CD4-positive, alpha-beta T cell treated with Interleukin-17A for 4 hours (primary cell): ENCODE measurements at places on chromosomes 13 and 19.

DNA sequence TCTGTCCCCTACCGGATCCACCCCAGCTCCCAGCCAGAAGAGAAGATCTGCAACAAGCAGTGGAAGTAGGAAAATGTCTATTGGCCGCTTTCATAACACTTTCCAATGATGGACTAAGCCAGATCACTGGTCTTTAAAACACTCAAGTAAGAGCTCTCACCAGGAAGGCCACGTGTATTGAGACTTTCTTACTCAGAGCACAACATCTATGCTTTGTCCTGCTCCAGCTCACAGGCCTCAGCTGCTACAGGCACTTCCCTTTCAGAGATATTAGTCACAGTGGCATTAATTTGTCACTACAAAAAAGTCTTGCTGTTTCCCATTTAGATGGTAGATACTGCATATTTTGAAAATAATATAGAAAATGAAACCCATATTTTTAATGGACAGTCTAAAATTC, 164.2 kb downstream of the ABCC4 start:
- no peak for DNase-seq

- no peak for DNase-seq
Observed at GRCh38 chr13:110230661-110231347, 76.2 kb downstream of the COL4A1 start.

GRCh38 chr13:29593605-29594297, 1.7 kb downstream of the SLC7A1 start:
- no peak for DNase-seq

- no peak for DNase-seq
Observed at GRCh38 chr13:111632906-111633305, 312.5 kb downstream of the TEX29 start.

GRCh38 chr13:112443995-112444311, 67.8 kb downstream of the SPACA7 start:
- peak; percentile 15 for DNase-seq

DNA sequence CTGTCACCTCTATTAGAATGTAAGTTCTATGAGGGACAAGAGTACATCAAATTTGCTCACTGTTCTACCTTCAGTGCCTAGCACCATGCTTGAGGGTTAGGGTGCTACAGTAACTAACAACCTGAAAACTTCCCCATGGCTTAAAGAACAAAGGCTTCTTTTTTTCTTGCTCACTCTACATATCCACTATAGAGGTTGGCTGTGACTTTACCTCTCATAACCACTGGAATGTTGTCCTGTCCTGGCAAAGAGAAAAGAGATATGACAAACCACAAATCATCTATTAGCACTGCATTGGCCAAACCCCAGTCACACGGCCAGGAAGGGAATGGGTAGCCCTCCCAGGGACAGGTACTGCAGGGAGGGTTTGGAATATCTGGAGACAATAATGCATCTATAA, 23.2 kb upstream of the ACOD1 start:
- DNase-seq: no peak

- DNase-seq: no peak
Observed at GRCh38 chr19:11265785-11266236, 3.5 kb upstream of the DOCK6 start.

DNA sequence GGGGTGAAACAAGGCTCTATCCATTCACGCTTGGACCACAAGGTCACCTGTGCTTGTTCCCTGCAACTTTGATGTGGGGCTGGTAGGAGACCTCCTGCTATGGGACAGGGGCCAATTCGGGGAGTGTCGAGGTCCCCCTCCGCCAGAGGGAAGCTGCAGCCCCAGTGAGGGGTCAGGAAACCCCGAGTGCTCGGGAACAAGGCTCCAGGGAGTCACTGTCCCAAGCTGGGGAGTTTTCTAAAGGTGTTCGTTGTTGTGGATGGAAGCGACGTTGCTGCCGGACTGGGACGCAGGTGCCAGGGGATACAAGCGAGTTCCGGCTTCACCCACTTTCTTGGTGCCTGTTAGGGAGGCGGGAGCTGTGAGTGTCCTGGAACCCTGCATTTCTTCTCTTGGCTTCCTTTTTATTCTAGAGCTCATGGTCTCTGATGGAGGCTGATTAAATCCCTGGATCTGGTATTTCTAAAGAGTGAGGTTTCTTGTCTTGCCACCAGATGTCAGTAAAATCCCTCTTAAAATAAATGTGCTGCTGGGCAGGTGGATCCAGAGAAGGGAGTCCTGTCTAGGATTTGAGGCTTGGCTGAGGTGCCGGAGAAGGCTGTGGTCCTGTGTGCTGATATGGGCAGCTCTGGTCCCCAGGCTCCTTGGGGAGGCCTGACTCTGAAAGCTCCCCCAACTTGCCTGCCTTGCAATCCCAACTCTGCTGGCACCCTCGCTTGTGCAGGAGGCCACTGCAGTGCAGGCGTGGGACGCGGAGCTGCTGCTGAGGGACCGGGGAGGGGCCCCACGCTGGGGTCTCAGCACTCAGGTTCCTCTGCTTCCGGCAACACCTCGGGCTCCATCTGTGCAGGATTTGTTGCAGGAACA, 153.9 kb downstream of the TEX29 start:
- DNase-seq: no peak

DNA sequence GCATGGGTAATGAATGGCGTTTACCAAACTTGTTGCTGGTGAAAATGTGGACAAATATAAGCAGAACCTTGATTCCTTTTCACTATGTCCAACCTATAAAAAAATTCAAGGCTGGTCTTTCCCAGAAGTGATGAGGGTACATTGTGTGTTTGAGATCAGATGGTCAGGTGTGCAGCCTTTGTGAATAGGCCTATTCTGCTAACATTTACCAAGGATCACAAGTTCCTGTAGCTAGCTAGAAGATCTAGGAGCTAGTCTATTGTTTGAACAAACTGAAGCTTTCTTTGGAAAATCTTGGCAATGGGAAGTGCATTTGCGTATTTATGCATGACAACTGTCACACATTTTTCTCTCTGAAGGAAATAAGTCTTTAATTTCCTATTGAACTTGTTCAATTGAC, 489.6 kb downstream of the KLF5 start:
- DNase-seq: no peak

DNA sequence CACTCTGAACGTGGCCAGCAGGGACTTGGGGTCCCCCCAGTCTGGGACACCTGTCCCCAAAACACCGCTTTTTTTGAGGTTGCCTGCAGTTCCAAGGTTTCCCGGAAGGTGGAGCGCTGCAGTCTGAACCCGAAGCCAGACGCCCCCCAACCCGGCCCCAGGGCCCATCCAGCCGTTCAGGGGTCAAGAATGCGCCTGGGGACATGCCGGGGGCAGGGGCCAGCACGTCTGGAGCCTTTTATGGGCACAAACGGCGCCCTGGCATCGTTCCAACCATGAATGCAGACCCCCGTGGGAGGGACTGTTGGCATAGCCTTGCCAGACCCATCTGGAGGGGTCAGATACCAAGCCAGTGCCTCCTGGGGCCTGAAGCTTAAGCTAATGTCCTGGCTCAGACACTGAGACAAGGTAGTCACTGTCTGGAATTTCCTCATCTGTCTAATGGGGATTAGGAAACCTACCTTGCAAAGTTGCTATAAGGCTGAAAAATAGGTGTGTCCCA, 6.9 kb downstream of the S1PR5 start:
- DNase-seq: peak; percentile 68

DNA sequence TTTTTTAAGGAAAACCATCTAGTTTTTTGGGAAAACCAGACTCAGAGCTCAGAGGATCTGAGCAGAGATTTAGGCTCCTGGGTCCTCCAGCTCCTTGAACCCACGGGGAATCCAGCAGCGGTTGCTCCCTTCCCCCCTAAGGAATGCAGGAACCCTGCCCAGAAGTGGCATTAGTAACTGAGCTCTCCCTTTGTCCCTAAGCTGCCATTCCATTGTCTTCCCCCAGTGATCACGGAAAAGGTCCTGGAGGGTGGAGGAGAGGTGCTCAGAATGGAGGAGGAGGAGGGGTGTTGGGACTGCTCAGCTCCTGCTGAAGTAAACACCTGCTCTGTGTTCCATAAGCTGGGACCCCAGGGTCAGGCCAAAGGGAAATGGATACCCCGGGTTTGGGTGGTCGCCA, 16.8 kb upstream of the OR1M1 start:
- DNase-seq: no peak

- DNase-seq: no peak
Observed at GRCh38 chr19:32542477-32543108, 38.4 kb upstream of the PDCD5 start.

GRCh38 chr13:48156466-48156865, 61.6 kb upstream of the MED4 start:
- peak; percentile 93 for DNase-seq

GRCh38 chr19:38707512-38708114, 36.7 kb downstream of the CAPN12 start:
- no peak for DNase-seq

DNA sequence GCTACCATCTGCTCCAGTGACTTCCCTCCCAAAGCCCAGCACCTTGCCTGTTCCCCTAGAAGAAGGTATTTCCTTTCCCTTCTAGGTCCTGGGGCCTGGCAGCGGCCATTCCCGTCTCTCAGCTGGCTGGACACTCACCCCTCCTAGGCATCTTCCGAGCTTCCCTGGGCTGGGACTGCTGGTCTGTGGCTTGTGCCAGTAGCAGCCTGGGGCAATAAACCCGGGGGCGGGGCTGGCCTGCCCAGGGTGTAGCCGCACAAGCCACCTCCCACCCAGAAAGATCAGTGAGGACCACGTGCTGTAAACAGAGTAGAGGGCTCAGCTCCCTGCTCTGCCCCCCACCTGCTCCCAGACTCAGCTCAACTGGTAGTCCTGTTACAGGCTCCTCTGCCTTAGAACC, 15.0 kb downstream of the LIPE start:
- DNase-seq: no peak

- DNase-seq: no peak
Observed at GRCh38 chr13:84192125-84192524, 309.9 kb upstream of the SLITRK1 start.

DNA sequence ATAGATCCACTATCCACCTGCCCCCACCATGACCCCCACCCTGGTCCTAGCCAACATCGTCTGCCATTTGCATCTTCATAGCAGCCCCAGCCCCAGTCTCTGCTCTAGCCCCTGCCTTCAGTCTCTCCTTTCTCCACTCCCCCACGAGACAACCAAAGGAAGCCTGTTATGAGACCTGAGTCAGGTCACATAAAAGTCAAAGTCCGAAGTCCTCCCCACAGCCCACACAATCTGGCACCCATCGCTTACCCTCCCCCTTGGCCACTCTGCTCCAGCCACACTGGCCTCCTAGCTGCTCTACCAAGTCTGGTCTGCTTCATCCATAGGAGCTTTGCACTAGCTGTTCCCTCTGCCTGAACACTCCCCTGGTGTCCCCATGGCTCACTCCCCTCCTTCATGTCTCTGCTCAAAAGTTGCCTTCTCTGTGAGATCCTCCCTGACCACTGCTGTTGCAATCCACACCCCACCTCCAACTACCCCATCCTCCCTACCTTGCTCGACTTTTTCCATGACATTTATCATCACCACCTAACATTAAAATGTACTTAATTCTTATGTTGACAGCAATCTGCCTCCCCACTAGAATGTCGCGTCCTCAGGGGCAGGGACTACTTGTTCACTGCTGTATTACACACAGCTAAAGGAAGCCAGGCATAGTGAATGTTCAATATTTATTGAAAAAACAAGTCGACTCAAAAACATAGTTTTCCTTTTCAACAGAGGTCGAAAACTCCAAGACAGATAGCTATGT, 1.2 kb upstream of the PLEKHG2 start:
- peak; percentile 36 for DNase-seq

DNA sequence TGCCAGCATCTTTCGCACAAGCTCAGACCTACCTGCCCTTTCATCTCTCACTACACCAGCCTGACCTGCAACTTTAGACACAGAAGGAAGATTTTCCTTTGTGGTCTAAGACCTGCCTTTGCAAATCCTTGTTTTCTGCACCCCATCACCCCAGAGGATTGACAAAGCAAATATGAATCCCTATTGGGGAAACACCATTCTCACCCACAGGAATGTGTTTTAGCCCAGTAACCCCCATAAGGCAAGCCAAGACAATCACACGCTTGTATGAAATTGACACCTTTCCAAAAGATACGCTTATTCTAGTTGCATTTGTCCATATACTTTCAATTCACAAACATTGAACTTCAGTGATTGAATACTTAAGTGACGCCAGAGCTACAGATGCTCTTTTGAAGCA, 55.7 kb downstream of the SPATA13 start:
- no peak for DNase-seq

- DNase-seq: no peak
Observed at GRCh38 chr19:49818649-49819370, 721 bp downstream of the MED25 start.

DNA sequence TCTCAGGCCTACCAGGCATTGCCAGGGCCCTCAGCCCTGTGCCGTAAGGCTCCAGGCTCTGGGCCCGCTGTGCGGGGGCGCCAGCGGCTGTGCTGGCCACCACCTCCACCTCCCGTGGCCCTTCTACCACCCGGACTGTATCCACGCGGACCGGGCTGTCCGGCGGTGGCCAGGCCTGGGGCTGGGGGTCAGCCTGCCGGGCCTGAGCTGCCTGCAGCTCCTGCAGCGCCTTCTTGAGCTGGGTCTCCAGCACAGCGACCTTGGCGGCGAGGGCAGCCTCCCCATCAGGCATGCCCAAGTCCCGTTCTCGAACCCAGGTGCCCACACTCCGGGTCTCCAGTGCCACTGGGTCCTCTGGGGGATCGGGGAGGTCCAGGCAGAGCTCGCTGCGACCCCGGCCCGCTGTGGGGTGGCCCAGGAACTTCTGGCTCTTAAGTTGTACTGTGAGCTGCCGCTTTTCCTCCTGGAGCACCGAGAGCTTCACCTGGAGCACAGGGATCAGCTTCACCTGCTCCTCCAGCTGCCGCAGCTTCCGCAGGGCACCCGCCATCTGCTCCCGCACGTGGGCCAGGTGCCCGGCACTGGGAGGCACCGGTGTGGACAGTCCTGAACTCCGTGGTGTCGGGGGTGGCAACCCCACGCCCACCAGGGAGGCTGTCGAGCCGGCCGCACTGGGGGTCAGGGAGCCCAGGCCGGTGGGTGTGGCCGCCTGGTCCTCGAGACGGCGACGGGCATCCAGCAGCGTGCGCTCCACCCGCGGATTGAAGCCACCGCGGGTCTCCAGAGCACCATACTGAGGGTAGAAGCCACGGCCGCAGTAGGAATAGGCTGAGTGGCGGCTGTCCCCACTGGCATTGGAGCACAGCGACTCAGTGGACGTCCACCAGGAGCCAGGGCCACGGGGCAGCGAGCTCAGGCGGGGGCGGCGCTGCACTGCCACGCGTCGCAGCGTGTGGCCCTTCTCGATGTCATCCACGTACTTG, 4.1 kb downstream of the KANK2 start:
- DNase-seq: no peak

DNA sequence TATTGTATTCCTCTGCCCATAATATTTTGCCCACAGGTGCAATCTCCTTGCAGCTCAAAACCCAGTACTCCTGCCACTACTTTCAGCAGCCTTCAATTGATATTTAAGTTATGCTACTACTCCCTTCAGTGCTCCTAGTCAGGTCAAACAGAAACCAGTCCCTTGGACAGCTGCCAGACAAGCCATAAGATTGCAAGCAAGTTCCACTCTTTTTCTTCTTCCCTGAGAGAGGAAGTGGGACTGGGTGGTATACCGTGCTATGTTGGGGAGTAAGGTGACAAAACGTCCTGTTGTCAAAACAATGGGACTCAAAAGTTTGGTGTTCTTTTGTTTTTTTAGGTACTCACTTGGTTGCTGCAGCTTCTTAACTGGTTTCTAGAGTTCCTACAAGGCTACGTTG, 63.1 kb upstream of the FRY start:
- DNase-seq: no peak

- peak; percentile 84 for DNase-seq
Observed at GRCh38 chr19:49590971-49591730, at the start of gene PRR12. TSS of gene PRR12 (plus strand) at chr19:49591182. CDS start at chr19:49591655, 473 bp downstream.
